Upper lobe of right lung (tissue), 1 donor: ENCODE measurements at places on chromosomes 6 and 20. TPM values are rescaled to one million over a fixed set of nuclear protein-coding genes. Genes with fewer than 3 reads are reported as not detected.

- no peaks in the 10 kb centered on the region for H3K4me1 ChIP-seq
- H3K4me3 ChIP-seq: no peak overlapping the region
- no peak overlapping the region for H3K27ac ChIP-seq
- H3K27me3 ChIP-seq: no peaks in the 10 kb centered on the region
- H3K36me3 ChIP-seq: no peaks in the 10 kb centered on the region
Measured at GRCh38 chr20:7579888-7580287, 360.4 kb downstream of the HAO1 start.

- no peak overlapping the region for H3K4me3 ChIP-seq
- H3K4me1 ChIP-seq: no peaks in the 10 kb centered on the region
- H3K36me3 ChIP-seq: no peaks in the 10 kb centered on the region
- no peak for DNase-seq
- H3K27me3 ChIP-seq: no peaks in the 10 kb centered on the region
Measured at GRCh38 chr6:156461647-156462046, 315.5 kb upstream of the ARID1B start.

DNA sequence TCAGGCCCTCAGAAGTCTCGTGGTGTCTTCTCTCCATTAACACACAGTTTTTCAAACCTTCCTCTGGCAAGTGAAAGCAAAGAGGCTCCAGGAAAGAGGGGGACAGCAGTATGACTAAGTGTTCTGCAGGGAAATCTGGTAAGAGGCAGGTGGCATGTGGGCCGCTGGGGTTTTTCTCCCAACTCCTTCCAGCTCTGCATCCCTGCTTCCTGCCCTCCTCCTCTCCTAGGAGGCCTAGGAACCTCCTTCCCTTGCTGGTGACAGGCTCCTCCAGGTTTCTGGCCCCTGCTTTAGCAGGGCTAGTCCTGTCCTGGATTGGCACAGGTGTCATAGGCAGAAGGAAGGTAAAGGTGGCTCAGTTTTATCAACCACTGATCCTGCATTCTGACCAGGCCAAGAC lies 7.6 kb upstream of the ITCH start:
- H3K27ac ChIP-seq: no peak overlapping the region
- no peak for DNase-seq
- no peaks in the 10 kb centered on the region for H3K4me1 ChIP-seq

DNA sequence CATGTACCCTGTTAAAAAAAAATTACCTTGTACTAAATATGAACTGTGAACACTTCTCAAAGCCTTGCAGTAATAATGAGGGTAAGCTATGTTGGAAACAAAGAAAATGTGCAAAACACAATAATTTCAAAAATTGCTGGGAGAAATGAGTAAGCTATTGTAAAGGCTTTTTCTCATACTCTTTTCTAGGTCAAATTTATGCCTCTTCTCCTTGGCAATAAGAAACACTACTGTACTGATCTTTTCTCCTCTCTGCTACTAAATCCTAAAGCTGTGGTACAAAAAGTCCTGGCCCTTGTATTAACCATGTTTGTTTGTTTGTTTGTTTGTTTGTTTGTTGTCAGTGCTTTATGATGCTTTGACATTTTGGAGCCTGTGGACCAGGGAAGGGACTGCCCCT lies 17.5 kb upstream of the HUS1B start:
- H3K27ac ChIP-seq: no peak overlapping the region
- no peaks in the 10 kb centered on the region for H3K36me3 ChIP-seq
- peaks cover 7% of the 10 kb centered on the region for H3K4me1 ChIP-seq
- no peaks in the 10 kb centered on the region for H3K27me3 ChIP-seq
- DNase-seq: no peak
- no peak overlapping the region for H3K4me3 ChIP-seq

SLC22A2 gene
- not detected for total RNA-seq

RIPOR3 gene
- 6.8 TPM for total RNA-seq
